Muscle of leg (tissue), 16 donors: ENCODE measurements at places on chromosomes 7 and 10. TPM values are rescaled to one million over a fixed set of nuclear protein-coding genes. Genes with fewer than 3 reads are reported as not detected.

DNA sequence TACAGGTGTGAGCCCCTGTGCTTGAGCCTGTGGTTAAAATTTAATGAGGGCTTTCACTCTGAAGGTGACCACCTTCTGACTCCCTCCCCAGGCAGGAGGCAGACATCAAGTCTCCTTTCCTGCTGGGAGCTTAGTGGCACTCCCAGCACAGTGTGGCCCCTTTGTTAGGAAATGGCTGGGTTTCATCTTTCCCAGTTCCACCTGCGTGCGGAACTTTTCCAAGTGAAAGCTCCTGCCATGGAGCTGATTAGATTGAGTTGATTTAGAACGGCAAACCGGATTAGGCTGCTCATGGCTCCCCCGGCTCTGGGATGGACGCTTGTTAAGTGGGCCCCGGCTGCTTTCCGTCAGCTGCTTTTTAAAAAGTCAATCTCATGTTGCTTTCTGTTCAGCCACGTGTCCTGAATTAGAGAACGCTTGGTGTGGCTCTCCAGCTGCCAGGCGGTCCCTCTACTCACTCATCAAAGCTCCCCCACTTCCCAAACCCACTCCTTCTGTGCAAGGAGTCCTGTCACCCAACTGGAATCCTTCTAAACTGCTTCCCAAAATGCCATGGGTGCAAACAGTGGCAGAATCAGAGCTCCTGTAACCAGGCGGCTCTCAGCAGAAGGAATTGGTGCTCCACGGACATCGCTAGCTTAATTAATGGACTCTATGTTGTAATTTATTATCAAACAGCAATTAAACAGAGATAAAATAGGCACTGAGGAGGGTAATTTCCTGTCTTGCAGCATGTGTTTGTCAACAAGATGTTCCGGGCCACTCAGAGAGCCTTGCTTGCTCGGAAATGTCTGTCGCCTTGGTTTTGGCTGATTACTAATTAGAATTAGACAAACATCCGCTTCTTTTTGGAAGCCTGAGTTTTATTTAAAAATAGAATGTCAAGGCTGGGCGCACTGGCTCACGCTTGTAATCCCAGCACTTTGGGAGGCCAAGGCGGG is 551.2 kb downstream of the GALNT17 start:
- DNase-seq, result peak; percentile 53

GRCh38 chr10:70809726-70810125 is 6.0 kb upstream of the SGPL1 start:
- no peak for DNase-seq

DNA sequence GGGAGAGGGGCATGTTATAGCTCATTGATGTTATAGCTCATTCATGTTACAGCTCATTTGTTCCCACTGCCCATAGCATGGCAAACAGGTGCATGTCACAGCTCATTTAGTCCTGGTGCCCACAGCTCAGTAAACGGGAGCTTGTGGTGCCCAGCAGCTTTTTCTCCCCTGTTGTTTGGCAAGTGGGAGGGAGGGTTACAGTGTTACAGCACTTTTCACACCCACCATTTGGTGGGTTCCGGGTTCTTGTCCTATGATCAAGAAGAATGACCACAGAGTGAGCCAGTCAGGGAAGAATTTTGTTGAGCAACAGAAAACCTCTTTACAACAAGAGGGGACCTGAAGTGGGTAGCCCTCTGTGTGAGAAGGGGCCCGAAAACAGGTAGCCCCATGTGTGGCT is 162.8 kb upstream of the CSTF2T start:
- DNase-seq, result no peak

GRCh38 chr7:25103773-25104172 is 21.3 kb downstream of the CYCS start:
- no peak for DNase-seq

DNA sequence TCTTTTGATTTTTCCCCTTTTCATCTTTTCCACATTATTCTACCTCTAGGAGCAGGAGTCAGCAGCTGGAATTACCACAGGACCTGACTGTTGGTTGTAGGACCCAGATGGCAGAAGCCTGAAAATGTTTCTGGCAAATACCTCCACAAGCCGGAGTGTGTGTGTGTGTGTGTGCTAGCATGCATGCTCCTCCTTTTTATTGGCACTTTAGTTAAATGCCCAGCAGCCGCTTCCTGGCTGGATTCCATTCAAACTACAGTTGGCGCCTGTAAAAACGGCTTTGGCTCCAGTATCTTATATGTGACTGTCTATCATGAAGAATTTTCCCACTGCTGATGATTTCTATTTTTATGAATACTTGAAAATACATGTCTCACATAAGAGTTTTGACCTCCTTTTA is 319.7 kb upstream of the SP4 start:
- peak; percentile 83 for DNase-seq

- no peak for DNase-seq
Measured at GRCh38 chr7:3760651-3761050, 459.6 kb downstream of the SDK1 start.

DNA sequence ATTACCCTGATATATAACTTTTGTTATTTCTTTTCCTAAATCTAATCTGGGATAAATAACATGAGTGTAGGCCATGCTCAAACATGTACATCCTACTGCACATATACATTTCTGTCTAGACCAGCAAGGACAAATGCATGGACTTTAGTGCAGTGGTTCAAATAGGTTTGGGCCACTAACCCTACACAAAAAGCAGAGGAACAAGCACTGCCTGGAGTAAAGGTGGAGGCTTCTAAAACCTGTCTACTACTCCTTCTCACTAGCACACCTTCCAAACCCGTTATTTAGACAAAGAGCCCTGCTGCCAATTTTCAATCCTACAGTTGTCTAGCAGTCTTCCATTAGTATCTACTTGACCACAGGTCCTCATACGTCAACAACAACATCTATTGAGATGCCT is 34.8 kb downstream of the SGCE start:
- no peak for DNase-seq

ABCC2 gene
- 1.1 TPM for total RNA-seq

GRCh38 chr7:11170175-11170574 is 196.5 kb downstream of the PHF14 start:
- DNase-seq, result peak; percentile 72

- DNase-seq, result peak; percentile 25
Measured at GRCh38 chr7:75921479-75921878, 6.5 kb downstream of the POR start.

GRCh38 chr10:95661818-95662217 is 5.3 kb upstream of the ALDH18A1 start:
- DNase-seq, result no peak

DNA sequence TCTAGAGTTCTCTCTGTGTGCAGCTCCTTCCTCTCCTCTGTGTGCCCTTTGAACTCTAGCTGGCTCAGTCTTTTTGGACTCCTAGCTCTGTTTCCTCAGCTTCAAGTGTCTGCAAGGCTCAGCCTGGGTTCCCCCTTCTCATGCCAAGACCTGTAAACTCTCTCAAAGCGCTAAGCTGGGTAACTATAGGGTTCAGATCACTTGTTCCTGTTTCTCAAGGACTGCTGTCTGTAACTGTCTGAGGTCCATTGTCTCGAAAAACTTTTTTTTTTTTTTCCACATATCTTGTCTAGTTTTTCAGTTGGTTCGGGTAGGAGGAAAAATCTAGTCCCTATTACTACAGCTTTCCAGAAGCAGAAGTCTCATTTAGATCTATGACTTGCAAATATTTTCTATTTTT is 46.6 kb upstream of the PPP1R17 start:
- peak; percentile 9 for DNase-seq

DNA sequence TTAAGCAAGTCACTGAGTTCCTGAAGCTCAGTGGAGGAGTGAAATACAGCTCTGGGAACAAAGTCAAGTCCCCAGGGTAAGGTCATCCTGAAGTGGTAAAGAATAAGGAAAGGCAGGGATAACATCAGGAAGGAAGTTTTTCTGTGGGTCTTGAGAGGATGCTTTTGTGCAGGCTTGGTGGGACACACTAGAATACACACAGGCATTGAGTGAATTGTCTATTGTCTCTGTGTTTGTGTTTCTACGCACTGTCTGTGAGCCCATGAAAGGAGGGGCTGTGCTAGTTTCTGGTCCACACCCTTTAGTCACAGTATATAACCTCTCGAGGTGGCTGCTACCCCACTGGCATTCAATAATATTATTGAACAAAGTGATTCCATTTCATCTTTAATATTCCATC is 95.8 kb upstream of the ABCB5 start:
- no peak for DNase-seq

IFIT2 gene
- total RNA-seq, result 6.4 TPM

GRCh38 chr10:48536156-48536500 is 68.7 kb downstream of the ARHGAP22 start:
- DNase-seq, result no peak

OR2A42 gene
- 0.04 TPM for total RNA-seq
